ENCODE measurements at places on chromosomes 6 and 20.

DNA sequence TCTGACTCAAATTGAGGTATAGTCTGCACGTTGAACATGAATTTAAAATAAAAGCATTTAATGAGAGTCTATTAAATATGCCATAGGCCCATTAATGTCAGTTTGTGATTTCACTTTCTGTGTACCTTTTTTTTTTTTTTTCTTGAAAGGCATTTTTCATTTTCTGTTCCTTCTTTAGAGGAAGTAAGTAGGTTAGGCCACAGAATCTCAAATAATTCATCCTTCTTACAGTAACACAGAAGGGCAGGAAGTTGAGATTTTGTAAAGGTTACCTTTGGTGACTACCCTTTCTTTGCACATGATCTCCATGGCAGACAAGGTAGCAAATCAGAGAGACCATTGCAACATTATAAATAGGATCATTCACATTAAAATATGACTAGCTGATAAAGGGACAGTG is 9.6 kb downstream of the L3MBTL3 start:
- DNase-seq: no peak

DNA sequence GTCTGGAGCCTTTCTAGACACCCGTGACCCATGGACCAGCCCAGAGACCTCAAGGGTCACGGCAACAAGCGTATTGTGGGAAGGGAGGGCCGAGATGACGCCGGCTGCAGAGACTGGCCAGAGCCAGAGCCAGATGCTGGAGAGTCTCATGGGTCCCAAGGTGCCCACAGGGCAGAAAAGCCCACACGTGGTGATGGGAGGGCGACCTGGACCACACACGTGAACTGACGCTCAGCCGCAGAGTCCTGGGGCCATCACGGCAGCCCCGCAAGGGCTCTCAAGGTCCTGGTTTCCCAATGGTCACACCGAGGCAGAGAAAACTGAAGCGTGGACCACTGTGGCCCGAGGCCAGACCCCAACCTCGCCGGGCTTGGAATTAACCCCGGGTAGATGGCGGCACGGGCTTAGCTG is 92.6 kb downstream of the YTHDF1 start:
- DNase-seq: no peak

GRCh38 chr20:56764671-56765070 is 135.6 kb downstream of the TFAP2C start:
- no peak for DNase-seq

- DNase-seq: no peak
Measured at GRCh38 chr20:2195614-2196013, 94.0 kb downstream of the STK35 start.

- DNase-seq: no peak
Measured at GRCh38 chr6:128558021-128558420, 37.6 kb upstream of the PTPRK start.

All from hypothalamus (tissue), 51 donors.